Chondrocyte (in vitro differentiated cells): ENCODE measurements at places on chromosomes 5 and 9.

DNA sequence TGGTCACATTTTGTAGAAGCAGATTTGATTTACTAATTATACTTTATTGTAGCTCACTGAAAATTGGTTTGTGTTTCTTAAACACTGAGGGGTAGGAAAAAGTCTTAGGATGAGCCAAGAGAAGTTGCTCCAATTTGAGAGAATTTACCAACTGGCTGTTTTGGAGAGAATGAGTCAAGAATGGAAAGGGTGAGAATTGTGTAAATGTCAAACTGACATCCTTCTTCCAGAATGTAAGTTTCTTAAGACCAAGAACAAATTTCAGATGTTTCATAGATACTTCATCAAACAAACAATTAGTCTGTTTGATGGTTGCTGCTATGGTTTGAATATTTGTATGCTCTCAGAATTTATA lies 106.2 kb upstream of the TXNDC8 start:
- peak overlapping the region; percentile 20 for H3K4me3 ChIP-seq
- H3K4me1 ChIP-seq: peaks cover 26% of the 10 kb centered on the region

- no peaks in the 10 kb centered on the region for H3K27me3 ChIP-seq
- no peak overlapping the region for H3K27ac ChIP-seq
- H3K4me3 ChIP-seq: no peak overlapping the region
- H3K36me3 ChIP-seq: no peaks in the 10 kb centered on the region
These were observed 261.2 kb downstream of the ARL15 start for GRCh38 chr5:54049144-54049543.

DNA sequence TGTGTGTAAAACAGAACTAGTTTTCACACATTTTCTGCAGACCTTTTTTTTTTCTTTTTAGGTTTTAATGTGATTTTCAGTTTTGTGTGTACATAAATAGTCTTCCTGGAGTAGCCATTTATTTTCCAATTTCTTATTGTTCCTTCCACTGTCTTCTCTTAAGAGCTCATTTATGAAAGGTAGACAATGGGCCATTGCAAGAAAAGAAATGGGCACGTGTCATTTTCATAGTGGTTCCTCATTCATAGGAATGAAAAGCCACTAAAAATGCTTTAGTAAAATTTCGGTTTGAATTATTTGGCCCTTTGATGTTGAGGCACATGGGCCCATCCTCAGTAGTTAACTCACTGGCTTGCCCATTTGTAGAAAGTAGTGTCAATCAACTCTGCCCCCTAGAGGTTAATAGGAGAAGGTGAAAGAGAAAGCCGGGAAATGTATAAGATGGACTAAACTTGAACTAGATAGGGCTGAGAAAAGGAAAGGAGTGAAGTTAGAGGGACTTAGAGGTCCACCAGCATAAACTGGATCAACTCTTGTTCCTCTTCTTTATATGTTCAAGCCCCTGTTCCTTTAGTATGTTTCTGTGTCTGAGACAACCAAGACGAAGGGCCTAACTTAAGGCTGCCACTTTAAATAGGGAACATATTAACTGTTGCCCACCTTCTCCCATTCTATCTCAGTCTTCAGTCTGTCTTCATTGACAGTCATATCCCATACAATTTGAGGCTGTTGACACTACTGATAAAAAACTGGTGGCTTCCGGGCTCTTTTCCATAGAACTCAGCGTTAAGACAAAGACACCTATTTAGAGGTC lies 72.6 kb downstream of the SMARCA2 start:
- no peak overlapping the region for H3K4me3 ChIP-seq
- no peaks in the 10 kb centered on the region for H3K27me3 ChIP-seq
- H3K4me1 ChIP-seq: peaks cover 32% of the 10 kb centered on the region
- H3K36me3 ChIP-seq: peaks cover 44% of the 10 kb centered on the region
- DNase-seq: no peak

- no peak for DNase-seq
- H3K36me3 ChIP-seq: no peaks in the 10 kb centered on the region
- no peak overlapping the region for H3K4me3 ChIP-seq
- H3K27me3 ChIP-seq: no peaks in the 10 kb centered on the region
- peak overlapping the region; percentile 2 for H3K27ac ChIP-seq
These were observed 165.0 kb upstream of the FBXL17 start for GRCh38 chr5:108546939-108547338.

GRCh38 chr5:1834022-1834551 lies 32.9 kb downstream of the NDUFS6 start:
- no peaks in the 10 kb centered on the region for H3K4me1 ChIP-seq
- H3K27me3 ChIP-seq: peaks cover 28% of the 10 kb centered on the region
- no peak overlapping the region for H3K4me3 ChIP-seq

DNA sequence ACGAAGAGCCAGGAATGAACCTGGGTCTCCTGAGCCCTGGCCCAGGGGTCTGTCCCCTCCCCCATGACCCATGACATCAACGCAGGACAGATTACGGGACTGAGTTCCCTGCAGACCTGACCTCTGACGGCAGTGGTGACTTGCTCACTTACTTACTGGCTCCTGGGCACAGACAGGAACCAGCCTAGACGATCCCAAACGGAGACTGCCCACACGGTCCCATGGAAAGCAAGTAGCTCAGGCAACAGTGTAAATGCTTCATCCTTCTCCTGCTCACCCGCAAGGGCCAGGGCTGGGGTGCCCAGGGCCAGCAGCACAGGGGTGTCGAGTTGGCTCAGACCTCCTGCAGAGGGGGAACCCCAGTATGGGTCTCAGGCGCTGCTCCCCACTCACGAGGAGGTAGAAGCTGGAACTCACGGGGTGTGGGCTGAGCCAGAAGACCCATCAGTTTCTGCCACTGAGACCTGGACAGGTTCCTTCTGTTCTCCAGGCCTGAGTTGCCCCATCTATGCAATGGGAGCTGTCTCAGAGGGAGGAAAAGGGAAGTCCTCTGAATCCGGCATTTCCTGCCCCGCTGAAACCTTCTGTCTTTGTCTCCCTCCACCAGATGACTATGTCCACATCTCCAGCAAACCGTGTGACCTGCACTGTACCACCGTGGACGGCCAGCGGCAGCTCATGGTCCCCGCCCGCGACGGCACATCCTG lies 5.6 kb downstream of the ADAMTSL2 start:
- no peaks in the 10 kb centered on the region for H3K36me3 ChIP-seq
- H3K27me3 ChIP-seq: peaks cover 9% of the 10 kb centered on the region
- H3K4me3 ChIP-seq: peak overlapping the region; percentile 51

- H3K4me1 ChIP-seq: no peaks in the 10 kb centered on the region
- H3K27ac ChIP-seq: no peak overlapping the region
- no peaks in the 10 kb centered on the region for H3K36me3 ChIP-seq
- H3K27me3 ChIP-seq: peaks cover 2% of the 10 kb centered on the region
- H3K4me3 ChIP-seq: no peak overlapping the region
- no peak for DNase-seq
These were observed 45.7 kb upstream of the FAM170A start for GRCh38 chr5:119583684-119584083.

DNA sequence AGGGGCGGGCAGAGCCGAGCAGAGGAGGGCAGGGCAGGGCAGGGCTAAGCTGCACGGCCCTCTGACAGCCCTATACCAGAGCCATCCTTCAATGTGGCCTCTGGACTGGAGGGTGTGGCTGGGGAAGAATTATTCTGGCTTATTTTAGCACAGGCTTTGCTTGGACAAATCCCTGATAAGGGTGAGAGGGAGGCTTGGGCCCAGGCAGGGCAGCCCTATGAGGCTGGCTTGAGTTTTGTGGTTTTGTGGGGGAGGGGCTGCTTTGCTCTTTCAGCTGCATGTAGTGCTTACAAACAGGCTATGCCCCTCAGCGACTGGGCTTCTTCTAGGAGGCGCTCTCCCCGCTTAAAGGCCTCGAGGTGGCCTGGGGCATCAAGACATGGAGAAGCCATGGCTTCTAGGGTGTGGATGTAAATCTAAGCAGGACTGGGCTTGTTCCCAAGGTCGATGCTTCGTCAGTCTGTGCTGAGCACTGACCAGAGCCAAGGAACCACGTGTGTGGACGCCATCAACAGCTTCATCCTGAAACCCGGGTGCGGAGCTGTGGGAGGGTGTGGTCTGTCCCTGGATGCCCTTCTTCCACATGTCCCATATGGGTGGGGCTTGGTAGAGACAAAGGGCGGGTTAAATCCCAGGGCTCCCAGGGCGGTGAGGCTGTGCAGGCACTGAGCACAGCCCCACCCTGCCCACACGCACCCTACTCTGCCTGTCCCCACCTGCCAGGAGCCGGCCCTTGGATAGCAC lies 45.7 kb upstream of the IPPK start:
- no peaks in the 10 kb centered on the region for H3K27me3 ChIP-seq
- peaks cover 30% of the 10 kb centered on the region for H3K36me3 ChIP-seq
- no peak for DNase-seq
- H3K4me1 ChIP-seq: no peaks in the 10 kb centered on the region

- no peak for DNase-seq
- peaks cover 2% of the 10 kb centered on the region for H3K36me3 ChIP-seq
- peaks cover 42% of the 10 kb centered on the region for H3K4me1 ChIP-seq
- peaks cover 5% of the 10 kb centered on the region for H3K27me3 ChIP-seq
- H3K27ac ChIP-seq: peak overlapping the region; percentile 96
These were observed 9.4 kb upstream of the TENT4A start for GRCh38 chr5:6703806-6704205.

DNA sequence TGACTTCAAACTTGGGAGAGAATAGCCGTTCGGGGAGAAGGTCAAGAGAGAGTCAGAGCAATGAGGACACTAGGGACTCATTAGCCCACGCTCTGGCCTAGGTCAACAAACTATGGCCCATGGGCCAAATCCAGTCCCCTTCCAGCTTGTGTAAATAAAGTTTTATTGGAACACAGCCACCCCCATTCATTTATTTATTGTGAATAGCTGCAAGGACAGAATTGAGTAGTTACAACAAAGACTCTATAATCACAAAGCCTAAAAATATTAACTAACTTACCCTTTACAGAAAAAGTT lies 33.1 kb upstream of the TRIM32 start:
- no peak overlapping the region for H3K27ac ChIP-seq
- no peak overlapping the region for H3K4me3 ChIP-seq
- H3K4me1 ChIP-seq: peaks cover 3% of the 10 kb centered on the region
- no peaks in the 10 kb centered on the region for H3K36me3 ChIP-seq

- peaks cover 23% of the 10 kb centered on the region for H3K27me3 ChIP-seq
- DNase-seq: no peak
- H3K4me3 ChIP-seq: no peak overlapping the region
- no peaks in the 10 kb centered on the region for H3K36me3 ChIP-seq
These were observed 763.1 kb downstream of the TAF11L14 start for GRCh38 chr5:18397371-18397770.
